ENCODE measurements at places on chromosomes 3 and 15. TPM values are rescaled to one million over a fixed set of nuclear protein-coding genes. Genes with fewer than 3 reads are reported as not detected.

The DPPA2 gene
- not detected for total RNA-seq

The C3orf80 gene
- 0.07 TPM for total RNA-seq

The TP63 gene
- 254 TPM for total RNA-seq

The KBTBD12 gene
- under 0.01 TPM for total RNA-seq

The EFCAB12 gene
- under 0.01 TPM for total RNA-seq

The SLC12A8 gene
- total RNA-seq, result 16.1 TPM

The SCAMP5 gene
- total RNA-seq, result 0.64 TPM

The RMDN3 gene
- total RNA-seq, result 27.6 TPM

The GOLGA8T gene
- not detected for total RNA-seq

The ZBBX gene
- 0.07 TPM for total RNA-seq

The DALRD3 gene
- 30.0 TPM for total RNA-seq

The IGSF10 gene
- under 0.01 TPM for total RNA-seq

The HRG gene
- total RNA-seq, result not detected

The TTC21A gene
- 0.34 TPM for total RNA-seq

The GOLGA6D gene
- under 0.01 TPM for total RNA-seq
